Smooth muscle cell of the umbilical artery (primary cell): ENCODE measurements at places on chromosomes 2 and 18. TPM values are rescaled to one million over a fixed set of nuclear protein-coding genes. Genes with fewer than 3 reads are reported as not detected.

Gene TNFAIP6
- total RNA-seq, result 2.3 and 41.6 TPM in 2 replicates

Gene HOXD4
- 0.30 and 1.2 TPM in 2 replicates for total RNA-seq

Gene VIL1
- under 0.01 TPM in 1 of 2 replicates, not detected in the other for total RNA-seq

Gene SLC9A4
- total RNA-seq, result not detected in 2 replicates

Gene TMEM185B
- 25.2 and 31.9 TPM in 2 replicates for total RNA-seq

Gene TFCP2L1
- not detected in 2 replicates for total RNA-seq

Gene CD207
- total RNA-seq, result not detected in 2 replicates

Gene B4GALT6
- 10.7 and 19.3 TPM in 2 replicates for total RNA-seq

Gene PEX13
- total RNA-seq, result 41.1 and 43.7 TPM in 2 replicates

Gene ALK
- not detected in 2 replicates for total RNA-seq

Gene CYTIP
- total RNA-seq, result 0.30 TPM in 1 of 2 replicates, not detected in the other

Gene BOK
- total RNA-seq, result 21.7 and 35.5 TPM in 2 replicates

Gene TNP1
- not detected in 2 replicates for total RNA-seq

Gene NEU2
- total RNA-seq, result not detected in 2 replicates

Gene CREG2
- total RNA-seq, result 0.30 and 0.46 TPM in 2 replicates

Gene FMNL2
- 20.5 and 37.2 TPM in 2 replicates for total RNA-seq

Gene RAB6C
- total RNA-seq, result not detected in 2 replicates

Gene C2orf81
- total RNA-seq, result 0.30 and 0.78 TPM in 2 replicates
